HFF-Myc (cell line): ENCODE measurements at places on chromosomes 2 and 18.
A peak's percentile ranks its signal among the peaks of the same experiment; 100 is the strongest.

DNA sequence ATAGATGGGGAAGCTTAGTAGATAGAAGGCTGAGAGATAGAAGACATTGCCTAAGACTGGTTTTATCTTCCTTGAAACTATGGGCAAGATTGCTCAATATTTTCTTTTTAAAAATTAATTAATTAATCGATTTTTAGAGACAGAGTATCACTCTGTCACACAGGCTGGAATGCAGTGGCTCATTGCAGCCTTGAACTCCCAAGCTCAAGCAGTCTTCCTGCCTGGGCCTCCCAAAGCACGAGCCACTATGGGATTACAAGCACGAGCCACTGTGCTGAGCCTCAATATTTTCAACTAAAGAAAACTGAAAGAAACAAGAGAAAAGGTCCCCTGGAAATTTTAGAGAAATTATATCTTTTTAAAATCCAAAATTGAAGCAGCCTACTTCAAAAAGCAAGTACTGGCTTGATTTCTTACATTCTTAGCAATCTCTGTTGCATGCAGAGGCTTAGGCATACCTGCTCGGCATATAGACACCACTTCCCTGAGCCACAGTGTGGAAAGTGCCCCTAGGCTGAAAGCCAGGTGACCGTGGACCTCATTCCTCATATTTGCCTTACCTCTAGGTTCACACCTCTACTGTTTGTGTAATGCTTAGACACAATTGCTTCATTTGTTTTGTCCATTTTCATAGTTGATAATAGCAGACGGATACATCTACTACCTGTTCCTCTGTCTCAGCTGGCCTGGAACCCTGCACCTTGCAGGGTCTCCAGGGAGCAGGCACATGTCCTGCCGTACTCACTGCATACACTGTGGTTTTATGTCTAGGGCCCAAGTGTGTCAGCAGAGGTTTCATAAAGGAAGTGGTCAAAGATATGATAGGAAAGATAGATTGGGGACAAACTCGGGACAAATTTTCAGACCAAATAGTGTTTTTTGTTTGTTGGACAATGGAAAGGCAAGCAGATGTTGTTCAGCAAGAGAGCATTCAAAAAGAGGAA, 166.5 kb upstream of the ALPP start:
- no peak for DNase-seq

DNA sequence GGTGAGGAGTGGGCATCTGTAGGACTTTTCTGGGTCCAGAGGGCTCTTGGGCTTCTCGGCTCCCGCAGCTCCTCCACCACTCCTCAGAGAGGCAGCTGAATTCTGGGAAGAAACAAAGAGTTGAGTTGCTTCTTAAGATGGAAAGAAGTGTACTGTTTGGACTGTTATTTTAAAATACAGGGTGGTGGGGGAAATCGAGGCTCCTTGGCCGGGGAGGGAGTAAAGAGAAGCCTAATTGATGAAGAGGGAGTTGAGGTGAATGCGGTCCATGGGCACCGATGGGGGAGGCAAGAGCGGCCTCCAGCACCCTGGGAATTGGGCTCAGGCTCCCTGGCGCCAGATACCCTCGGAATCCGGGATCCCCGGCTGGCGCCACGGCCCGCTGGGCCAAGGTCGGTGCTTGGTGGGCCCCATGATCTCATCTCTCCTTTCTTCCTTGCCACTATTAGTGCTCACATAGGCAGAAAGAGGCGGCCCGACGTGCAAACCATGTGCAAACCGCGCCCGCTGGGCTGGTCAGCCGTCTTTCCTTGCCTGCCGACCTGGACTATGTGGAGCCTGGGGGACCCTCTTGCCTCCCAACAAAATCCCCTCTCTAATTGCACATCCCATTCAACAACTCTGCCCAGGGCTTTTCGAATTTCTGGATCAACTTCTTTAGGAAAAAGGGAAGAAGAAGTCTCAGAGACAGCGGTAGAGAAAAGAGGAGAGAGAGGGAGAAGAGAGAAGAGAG, 604 bp upstream of the SIX3 start:
- DNase-seq = no peak

GRCh38 chr2:181998041-181998835, 12.6 kb downstream of the PPP1R1C start:
- DNase-seq = no peak

DNA sequence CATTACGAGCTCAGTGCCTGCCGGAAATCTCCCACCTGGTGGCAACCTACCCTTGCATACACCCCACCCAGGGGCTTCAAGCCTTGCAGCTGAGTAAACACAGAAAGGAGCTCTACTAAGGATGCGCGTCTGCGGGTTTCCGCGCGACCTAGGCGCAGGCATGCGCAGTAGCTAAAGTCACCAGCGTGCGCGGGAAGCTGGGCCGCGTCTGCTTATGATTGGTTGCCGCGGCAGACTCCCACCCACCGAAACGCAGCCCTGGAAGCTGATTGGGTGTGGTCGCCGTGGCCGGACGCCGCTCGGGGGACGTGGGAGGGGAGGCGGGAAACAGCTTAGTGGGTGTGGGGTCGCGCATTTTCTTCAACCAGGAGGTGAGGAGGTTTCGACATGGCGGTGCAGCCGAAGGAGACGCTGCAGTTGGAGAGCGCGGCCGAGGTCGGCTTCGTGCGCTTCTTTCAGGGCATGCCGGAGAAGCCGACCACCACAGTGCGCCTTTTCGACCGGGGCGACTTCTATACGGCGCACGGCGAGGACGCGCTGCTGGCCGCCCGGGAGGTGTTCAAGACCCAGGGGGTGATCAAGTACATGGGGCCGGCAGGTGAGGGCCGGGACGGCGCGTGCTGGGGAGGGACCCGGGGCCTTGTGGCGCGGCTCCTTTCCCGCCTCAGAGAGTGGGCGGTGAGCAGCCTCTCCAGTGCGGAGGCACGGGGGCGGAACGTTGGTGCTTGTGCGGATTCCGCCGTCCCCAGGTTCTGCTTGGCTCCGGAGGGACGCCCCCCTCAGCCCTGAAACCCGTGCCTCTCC, at the start of gene MSH2:
TSS of gene MSH2 (plus strand) at position 352 of the 804 bp plus-strand sequence. CDS start at position 388, 36 bp downstream.
- peak; percentile 78 for DNase-seq

GRCh38 chr2:86311879-86312278, 25.5 kb downstream of the REEP1 start:
- no peak for DNase-seq

DNA sequence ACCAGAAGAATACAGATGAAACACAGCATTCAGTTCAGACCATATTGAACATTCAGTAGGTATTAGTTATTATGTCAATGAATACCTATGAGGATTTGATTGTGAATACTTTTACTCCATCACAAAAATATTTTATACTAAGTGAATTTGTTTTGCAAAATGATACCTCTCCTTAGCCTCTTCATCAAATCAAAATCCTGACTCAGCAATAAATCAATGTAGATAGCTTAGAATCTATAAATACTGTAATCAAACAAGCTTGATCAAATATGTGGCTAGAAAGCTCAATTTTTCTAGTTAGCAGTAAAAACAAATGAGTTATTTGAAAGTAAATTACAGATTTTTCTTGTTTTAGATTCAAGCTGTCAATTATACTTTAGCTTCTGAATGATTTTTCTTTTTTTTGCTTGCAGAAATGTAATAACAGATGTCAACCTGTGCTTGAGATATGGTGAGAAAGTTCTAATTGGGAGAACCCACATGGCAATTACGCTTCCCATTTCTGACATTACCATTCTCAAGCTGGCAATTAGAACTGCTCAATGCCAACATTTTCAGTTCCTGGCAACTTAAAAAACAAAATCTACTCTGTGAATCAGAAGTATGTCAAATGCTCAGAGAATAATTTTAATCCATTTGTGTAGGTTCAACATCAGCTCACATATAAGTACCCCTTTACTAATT, 109.6 kb downstream of the PRELID3A start:
- no peak for DNase-seq

- no peak for DNase-seq
These were observed 67.5 kb upstream of the BZW1 start for GRCh38 chr2:200744201-200744602.

GRCh38 chr2:43551990-43552389, 43.8 kb downstream of the THADA start:
- no peak for DNase-seq

- DNase-seq = no peak
These were observed 21.7 kb upstream of the APCDD1 start for GRCh38 chr18:10432781-10433180.

DNA sequence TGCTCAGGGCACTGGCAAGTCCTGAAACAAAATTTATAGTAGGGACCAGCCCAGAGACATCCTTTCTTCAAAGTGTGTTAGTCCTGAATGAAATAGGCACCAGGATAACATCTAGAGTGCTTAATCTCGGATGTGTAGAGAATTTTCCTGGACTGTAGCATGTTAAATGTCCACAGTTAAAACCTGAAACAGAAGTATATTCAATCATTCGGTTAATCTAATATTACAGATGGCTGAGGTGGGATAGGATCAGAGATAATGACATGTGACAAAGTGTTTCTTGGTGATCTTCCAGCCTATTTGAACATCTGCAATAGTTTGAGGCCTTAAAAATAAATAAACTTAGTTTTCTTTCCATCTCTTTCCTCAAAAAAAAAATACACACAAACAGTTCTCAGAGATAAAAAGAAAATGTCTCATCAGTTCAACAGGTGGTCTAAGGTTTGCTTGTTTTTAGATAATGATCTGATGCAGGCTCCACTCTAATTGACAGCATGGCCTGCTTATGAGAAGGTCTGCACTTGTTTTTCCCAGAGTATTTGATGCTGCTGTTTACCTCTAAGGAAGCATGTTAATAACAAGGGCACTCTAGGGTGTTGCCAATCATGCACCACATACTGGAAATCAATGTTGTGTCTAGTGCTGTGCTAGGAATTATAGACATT, 25.9 kb downstream of the CNTNAP5 start:
- no peak for DNase-seq

- DNase-seq = no peak
These were observed 115.3 kb upstream of the STON1 start for GRCh38 chr2:48414640-48414979.

DNA sequence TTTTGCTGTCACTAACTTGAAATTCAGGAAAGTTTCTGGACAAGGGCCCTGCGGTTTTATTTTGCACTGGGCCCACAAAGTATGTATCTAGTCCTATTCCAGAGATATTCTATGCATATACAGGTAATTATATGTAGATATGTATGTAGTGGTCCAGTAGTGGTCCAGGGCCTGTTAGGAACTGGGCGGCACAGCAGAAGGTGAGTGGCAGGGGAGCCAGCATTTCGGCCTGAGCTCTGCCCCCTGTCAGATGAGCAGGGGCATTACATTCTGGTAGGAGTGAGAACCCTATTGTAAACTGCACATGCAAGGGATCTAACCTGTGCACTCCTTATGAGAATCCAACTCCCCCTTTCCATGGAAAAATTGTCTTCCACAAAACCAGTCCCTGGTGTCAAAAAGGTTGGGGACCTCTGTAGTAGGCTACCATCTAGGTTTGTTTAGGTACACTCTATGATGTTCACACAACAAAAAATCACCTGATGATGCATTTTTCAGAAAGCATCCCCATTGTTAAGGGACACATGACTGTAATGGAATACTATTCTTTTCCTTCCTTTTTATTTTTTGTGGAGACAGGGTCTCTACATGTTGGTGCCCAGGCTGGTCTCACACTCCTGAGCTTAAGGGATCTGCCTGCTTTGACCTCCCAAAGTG, 2.8 kb upstream of the PPP4R3B start:
- DNase-seq = no peak

GRCh38 chr2:218733171-218734021, 22.8 kb downstream of the TTLL4 start:
- DNase-seq = no peak

- no peak for DNase-seq
These were observed 99.1 kb upstream of the HDAC4 start for GRCh38 chr2:239499726-239500573.

DNA sequence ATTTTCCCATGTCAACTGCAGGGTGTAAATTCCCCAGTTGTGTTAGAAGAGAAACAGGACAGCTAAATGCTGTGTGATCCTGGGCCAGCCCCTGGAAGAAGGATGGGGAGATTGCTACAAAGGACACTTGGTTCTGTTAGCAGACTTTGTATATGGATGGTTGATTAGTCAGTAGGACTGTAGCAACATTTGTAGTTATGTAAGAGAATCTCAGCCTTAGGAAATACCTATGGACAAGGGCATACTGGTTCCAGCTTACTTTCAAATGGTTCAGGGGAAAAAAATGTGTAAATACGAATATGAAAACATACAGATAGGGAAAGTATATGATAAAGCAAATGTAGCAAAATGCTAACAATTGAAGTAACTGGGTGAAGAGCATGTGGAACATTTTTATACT, 47.6 kb downstream of the GNAL start:
- DNase-seq = no peak

DNA sequence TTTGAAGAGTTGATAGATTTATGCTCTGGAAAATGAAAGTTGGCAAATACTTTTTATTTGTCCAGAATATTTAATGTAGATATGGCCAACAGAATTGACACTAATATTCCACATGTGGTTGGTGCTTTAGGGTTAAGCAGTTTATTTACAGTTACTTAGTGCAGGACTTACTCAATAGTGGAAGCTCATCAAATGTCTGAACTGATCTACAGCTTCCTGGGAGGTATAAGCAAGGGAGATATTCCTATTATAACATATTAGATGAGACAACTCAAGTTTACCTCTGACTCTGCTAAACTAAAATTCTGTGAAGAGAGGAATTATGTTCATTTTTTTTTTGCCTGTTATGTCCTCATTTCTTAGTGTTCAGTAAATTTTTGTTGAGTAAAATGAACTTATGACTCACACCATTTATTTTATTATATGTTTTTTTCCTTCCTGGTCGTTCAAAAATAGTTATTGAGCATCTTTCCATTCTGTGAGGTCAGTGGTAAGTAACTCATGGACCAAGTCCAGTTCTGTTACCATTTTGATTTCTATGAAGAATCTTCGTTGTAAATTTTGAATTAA, 13.6 kb downstream of the ABI2 start:
- no peak for DNase-seq

DNA sequence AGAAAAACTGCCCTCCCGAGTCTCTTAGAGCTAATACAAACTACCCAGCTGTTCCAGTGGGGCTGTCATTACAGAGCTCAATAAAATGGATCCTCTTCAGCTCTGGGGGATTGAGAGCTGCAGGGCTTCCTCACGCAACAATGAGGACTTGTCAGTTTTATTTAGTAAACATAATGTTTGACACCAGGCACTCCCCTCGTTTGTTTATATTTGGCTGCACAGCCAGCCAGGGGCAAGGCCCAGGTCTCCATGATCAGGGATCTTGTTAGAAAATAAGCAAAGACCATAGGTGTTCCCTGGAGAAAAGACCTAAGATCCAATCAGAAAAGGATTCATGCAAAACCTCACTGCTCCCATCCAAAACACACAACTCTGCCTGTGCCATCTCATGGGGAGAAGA, 158.2 kb downstream of the C1D start:
- DNase-seq = no peak

- no peak for DNase-seq
These were observed 1.0 kb upstream of the NFATC1 start for GRCh38 chr18:79394534-79395307.

- DNase-seq = no peak
These were observed 236.3 kb upstream of the FSIP2 start for GRCh38 chr2:185502351-185502750.

- no peak for DNase-seq
These were observed at the start of gene SETBP1 for GRCh38 chr18:44680273-44681075. TSS of gene SETBP1 (plus strand) at chr18:44680888. CDS start at chr18:44701347, 20,459 bp downstream.

GRCh38 chr2:111710613-111711012, 173.4 kb downstream of the ANAPC1 start:
- DNase-seq = no peak
